Iris pigment epithelial cell (primary cell): ENCODE measurements at places on chromosomes 13 and 19.

DNA sequence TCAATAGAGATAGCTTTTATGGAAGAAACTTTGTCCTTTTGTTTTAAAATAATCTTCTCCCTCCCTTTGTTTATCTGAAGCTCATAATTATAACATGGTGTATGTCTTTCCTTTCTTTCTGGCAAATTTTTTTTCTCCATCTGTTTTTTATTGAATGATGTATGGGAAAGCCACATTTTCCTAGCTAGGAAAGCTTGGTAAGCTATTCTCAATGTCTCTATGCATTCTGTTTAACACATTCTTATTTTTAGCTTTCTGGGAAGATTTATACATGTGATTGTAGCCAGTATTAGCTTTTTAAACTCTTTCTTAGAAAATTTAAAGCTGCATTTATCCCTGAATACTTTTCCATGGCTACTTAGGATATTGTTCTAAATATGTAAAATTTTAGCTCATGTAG, 124.9 kb upstream of the CSNK1A1L start:
- no peak for DNase-seq

- no peak for DNase-seq
These were observed 174.6 kb downstream of the COL4A1 start for GRCh38 chr13:110132225-110132982.

- no peak for DNase-seq
These were observed 9.1 kb upstream of the SHISA7 start for GRCh38 chr19:55451965-55452748.

- DNase-seq = no peak
These were observed 23.5 kb downstream of the RASA3 start for GRCh38 chr13:114108894-114109293.

DNA sequence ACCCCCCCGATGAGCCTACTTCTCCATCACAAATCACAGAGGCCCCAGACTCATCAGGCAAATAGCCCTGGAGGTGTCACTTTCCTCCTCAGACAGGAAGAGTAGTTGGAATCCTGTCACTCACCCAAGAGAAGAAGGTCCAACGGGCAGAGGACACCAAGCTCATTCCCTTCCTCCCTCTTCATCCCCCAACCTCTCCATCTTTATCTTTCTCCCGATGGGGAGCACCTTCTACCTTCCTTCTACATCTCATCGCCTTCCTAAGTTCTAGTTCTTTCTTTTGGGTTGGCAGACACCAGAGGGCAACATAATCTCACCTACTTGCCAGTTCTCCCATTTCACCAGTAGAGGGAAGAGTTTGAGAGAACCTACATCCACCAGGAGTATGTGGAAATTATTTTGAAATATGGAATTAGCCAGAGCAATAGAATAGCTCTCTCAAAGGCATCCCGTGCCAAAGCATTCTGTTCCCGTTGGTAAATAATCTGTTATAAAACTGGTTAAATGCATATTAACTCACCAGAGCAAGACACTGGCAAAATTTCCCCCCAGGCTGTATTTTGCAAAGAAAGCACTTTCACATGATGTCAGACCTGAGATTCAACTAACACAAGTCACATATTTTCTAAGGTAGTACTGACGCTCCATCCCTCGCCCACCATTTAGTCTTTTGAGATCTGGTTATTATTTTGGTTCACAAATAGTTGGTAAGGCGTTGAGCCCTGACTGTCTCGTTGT, 55.0 kb downstream of the ZIC5 start:
- peak; percentile 73 for DNase-seq

- DNase-seq = no peak
These were observed 4.8 kb downstream of the SYNGR4 start for GRCh38 chr19:48368936-48369335.

DNA sequence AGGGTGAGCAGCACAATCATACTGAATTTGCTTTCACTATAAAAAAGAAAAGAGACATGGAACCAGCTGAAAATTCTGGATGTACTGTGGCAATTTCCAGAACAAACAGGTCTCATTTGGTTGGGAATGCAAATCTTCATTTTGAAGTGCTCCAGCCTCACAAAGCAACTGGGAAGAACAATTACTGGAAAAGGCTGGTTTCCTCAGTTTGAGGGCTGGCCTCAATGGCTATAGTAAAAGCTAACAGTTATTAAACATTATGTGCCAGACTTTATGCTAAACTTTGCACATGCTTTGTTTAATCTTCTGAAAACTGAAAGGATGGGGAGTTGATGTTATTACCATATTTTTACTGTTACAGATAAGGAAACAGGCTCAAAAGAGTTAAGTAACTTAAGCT, 3.0 kb downstream of the OBI1 start:
- DNase-seq = no peak

- DNase-seq = no peak
These were observed 14.1 kb downstream of the POU4F1 start for GRCh38 chr13:78589206-78589605.

DNA sequence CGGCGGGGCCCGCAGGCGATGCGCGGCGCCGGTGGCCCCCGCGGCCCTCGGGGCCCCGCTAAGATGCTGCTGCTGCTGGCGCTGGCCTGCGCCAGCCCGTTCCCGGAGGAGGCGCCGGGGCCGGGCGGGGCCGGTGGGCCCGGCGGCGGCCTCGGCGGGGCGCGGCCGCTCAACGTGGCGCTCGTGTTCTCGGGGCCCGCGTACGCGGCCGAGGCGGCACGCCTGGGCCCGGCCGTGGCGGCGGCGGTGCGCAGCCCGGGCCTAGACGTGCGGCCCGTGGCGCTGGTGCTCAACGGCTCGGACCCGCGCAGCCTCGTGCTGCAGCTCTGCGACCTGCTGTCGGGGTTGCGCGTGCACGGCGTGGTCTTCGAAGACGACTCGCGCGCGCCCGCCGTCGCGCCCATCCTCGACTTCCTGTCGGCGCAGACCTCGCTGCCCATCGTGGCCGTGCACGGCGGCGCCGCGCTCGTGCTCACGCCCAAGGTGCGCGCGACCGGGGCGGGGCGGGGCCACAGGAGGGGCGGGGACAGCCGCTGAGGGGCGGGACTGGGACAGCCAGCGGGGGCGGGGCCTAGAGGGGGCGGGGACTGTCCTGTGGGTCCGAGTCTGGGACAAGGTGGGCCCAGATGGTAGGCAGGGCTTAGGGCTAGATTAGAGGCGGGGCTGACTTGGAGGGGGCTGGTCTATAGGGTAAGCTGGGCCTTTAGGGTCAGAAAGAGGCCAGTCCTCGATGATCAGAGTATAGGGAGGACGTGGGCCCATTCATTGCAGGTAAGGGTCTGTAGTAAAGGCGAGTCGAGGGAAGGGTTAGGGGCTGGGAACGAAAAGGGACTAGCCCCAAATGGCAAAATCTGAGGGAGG, 5.1 kb downstream of the GRIN2D start:
- peak; percentile 93 for DNase-seq

DNA sequence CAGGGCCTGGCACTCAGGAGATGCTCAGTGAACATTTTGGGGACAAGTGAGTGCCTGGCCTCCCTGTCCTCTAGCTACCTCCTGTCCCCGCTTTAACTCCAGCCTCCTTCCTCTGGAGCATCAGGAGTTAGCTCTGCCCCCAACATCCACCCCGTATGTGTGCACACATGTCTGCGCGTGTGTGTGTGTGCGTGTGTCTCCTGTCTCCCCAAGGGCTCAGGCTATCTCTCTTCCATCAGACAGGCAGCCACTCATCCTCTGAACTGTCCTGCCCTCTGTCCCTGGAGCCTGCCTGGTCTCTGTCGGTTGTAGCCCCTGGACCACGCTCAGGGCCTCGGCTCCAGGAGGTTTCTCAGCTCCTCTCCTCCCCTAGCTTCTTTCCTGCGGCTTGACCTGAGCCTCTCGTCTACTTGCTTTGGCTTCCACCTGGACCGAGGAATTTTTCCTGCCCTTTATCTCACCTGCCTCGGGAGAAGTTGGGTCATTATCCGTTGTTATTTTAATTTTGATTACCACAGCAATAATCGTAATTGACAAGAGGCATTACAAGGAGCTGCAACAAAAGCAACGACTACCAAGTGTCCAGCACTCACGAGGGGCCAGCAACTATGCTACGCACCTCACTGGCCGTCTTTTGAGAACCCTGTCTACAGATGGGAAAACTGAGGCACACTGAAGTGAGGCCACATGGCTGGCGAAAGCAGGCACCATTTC, 32.0 kb upstream of the ASF1B start:
- no peak for DNase-seq

DNA sequence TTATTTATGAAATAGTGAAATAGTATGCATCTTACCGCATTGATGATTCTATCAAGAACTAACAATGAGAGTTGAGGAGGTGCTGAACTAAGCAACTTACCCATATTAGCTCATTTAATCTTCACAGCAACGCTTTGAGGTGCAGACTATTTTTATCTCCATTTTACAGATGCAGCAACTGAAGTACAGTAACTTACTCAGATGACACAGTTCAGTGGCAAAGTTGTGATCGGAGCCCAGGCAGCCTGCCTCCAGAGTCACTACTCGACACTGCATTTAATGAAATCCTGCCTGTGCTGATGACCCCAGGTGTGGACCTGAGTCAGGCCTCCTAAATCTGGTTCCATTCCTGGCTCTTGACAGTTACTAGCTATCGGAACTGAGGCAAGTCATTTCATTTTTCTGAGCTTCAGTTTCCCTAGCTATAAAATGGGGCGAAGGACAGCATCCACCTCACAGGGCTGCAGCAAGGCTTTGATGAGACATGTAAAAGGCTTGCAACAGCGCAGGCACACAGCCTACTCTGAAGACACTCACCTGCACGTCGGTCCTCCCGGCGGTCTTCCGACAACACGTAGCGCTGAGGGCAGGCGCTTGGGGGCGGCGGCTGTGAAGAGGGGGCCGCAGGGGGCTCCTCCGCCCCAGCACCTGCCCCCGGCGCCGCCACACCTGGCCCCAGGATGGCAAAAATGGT, 1.5 kb downstream of the MYPOP start:
- no peak for DNase-seq

- no peak for DNase-seq
These were observed 4.9 kb upstream of the CLEC17A start for GRCh38 chr19:14577885-14578427.

GRCh38 chr13:38941353-38941945, 49.2 kb downstream of the STOML3 start:
- DNase-seq = peak; percentile 3

DNA sequence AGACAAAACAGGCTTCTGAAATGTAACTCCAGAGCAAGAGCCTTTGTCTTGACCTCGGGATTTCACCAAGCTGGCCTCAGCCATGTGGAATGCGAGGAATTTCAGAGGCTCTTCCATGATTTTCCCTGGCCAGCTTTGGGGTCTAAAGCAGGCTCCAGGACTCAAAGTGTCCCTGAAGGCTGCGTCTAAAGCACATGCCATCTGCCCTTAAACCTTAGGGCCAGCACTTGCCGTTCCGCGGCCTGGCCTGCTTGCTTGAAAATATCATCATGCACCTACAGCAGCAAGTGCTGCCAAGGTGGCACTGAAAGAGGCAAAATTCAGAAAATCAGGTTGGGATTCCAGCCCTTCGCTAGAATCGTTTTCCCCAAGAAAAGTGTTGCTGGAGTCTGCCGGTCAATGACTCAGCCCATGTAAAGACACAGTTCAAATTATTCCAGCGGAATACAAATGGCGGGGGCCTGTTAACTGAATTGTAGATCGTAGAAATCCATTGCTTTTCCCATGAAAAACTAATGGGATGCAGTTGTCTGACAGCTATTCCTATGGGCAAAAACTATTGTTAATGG, 105.7 kb upstream of the RAP2A start:
- DNase-seq = peak; percentile 59

- no peak for DNase-seq
These were observed 656.8 kb downstream of the SLITRK6 start for GRCh38 chr13:85142351-85142927.

DNA sequence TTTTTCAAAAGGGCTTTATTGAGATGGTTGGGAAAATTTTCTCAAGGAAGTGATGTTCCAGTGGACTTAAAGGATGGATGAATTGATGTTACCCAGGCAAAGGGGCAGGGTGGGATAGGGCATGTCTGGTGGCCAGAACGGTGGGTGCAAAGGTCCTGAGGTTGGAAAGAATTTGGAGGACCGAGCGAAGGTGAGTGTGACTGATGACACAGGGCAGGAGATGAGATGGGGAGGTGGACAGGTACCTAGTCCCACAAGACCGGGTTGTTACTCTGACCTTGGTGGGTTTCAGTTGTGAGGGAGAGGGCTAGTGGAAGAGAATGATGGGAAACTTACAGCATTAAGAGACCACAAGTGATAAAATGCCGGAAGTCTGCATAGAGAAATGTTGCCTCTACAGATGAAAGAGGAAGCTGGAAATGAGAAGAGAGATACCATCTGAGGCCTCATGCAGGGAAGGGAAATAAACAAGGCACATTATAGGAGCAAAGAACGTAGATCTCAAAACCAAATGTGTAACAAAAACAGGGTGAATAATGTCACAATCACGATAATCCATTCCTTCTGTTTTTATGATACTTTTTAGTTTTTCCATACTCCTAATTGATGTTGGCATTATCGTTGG, 4.5 kb downstream of the ADGRE1 start:
- DNase-seq = no peak

GRCh38 chr19:966485-967088, 17.6 kb upstream of the WDR18 start:
- no peak for DNase-seq

GRCh38 chr19:5191091-5191490, 149.5 kb downstream of the PTPRS start:
- peak; percentile 20 for DNase-seq

- DNase-seq = peak; percentile 48
These were observed 26.0 kb downstream of the C19orf47 start for GRCh38 chr19:40322271-40322610.

GRCh38 chr13:107217251-107217650, 649.3 kb upstream of the ARGLU1 start:
- peak; percentile 34 for DNase-seq

DNA sequence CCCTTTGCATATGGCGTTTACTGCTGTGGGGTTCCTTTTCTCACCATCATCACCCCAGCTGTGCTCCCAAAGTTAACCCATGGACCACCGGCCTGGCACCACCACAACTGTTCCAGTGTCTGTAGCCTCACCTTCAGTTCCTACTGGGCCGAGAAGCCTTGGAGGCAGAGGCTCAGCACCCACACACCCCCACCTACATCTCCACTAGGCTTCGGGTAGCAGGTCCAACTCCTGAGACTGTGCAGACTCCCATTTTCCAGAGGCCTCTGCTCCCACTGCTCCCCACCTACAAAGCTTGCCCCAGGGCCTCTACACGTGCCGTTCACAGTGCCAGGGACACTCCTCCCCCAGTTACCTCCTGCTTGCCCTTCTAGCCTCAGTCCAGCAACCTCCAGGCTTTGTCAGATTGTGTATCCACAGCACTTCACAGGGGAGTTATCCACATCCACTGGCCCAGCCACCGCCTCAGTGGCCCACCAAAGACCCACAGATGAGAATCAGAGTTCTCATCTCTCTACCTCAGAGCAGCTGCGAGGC, 14.1 kb downstream of the SLC27A5 start:
- DNase-seq = no peak

DNA sequence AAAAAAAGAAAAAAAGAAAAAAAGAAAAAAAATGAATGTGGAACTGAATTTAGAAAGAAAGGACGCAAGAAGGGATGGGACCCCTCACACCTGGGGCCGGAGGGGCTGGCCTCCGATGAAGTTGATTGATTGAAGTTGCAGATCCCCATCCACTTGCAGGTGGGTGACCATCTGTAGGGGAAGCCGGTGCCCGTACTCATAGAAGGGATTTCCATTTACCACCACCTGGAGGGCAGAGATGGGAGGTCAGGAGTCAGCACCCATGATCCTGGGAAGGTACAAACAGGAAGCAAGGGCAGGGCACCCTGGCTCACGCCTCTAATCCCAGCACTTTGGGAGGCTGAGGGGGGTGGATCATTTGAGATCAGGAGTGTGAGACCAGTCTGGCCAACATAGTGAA, 6.4 kb downstream of the LGALS4 start:
- DNase-seq = no peak

GRCh38 chr19:56104423-56104822, 16.7 kb downstream of the ZNF787 start:
- DNase-seq = no peak

- DNase-seq = no peak
These were observed 73.0 kb upstream of the OXGR1 start for GRCh38 chr13:97067017-97067895.
